ENCODE measurements at places on chromosomes 16 and 17.

DNA sequence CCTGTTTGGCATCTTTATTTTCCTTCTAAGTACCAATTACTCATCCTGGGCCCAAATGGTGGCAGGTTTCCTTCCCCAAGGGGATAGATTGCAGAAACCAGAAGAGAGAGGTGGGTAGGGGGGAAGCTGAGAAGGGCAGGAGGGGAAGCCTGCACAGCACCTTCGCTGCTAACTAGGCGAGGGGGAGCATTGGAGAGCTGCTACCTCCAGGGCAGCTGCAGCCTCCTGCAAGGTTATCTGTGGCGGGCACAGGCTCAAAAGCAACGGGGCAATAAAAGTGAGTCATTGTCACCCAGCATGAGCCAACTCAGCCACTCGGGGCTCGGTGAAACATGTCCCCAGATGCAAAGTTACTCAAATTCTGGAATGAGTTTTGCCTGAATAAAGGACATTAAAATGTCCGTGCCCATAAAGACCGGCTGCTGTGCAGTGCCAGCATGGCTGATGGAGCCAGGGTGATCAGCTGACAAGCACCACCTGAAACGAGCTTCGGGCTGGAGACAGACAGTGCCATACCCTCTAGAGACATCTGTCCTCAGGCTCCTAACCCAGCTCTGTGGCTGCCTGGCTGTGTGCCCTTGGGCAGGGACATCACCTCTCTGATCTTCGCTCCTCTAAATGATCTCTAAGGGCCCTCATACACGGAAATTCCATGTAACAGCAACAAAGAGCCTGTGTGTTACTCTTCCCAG lies 68.1 kb upstream of the GRIN2A start:
- DNase-seq = no peak

DNA sequence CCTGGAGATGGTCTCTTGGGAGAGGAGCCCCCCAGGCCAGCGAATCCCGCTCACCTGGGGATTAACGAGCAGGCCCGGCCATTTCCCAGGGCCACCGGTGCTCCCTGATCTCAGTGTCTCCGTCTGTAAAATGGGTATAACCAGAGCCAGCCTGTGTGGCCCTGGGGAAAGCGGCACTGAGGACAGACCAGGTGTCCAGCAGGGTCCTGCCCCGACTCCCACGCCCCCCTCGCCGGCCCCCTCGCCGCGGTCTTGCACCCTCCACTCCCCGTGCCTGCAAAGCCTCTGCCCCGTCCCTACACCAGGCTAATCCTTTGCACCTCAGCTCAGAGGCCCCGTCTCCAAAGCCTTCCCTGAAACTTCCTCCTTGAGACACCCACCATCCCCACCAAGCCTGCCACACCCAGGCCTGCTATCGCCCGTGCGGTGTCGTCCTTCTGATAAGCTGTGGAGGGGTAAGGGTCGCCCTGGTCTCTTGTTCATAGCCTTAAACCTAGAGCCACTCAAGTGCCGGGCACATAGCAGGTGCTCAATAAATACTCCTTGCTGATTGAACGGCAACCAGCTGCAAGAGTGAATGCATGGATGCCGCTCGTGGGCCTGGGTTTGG lies 259.1 kb downstream of the C16orf95 start:
- no peak for DNase-seq

- DNase-seq = no peak
Measured at GRCh38 chr17:17044846-17045561, 2.7 kb downstream of the MPRIP start.

DNA sequence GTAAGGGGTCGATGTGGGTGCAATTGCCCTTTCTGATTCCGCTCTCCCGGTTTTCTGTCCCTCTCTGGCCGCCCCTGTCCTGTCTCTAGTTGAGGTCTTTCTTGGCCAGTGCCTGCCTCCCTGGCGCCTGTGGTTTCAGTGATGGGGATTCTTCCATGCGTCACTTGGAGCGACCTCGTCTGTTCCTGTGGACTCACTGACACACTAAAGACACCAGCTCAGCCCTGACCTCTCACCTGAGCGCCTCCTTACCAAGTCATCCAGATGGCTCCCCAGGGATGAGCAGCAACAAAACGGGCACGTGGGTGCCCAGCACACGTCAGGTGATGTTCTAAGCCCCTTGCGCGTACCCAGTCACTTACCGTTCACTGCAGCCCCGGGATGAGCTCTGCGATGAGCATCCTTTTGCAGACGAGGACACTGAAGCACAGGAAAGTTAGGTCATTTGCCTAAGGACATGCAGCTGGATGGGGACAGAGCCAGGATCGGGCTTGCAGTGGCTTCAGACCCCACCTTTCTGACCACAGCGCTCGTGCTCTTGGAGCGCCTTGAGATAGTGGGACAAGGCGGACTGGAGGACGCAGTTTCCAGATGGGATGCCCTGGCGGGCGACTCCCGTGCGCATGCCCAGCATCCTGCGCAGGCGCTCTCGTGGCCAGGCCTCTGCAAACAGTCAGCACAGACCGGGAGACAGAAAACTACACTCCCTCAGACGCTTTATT lies 11.5 kb upstream of the LGALS3BP start:
- no peak for DNase-seq

DNA sequence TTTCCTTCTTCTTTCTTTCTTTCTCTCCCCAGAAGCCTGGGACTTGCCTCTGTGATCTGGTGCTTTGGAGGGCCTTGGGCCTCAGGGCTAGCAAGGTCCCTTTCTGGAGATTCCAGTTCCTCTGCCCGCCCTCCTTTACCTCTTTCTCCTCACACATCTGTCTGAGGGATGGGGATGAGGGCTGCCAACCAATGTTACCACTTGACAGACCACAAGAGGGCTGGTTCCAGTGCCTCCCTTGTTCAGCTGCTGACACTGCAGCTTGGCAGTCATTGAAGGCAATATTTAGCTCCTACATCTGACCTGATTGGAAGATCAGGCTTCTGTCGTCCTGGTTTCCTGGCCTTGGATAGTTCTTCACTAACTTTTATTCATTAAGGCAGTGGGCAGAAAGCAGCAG lies 3.6 kb upstream of the ZNF652 start:
- DNase-seq = no peak

DNA sequence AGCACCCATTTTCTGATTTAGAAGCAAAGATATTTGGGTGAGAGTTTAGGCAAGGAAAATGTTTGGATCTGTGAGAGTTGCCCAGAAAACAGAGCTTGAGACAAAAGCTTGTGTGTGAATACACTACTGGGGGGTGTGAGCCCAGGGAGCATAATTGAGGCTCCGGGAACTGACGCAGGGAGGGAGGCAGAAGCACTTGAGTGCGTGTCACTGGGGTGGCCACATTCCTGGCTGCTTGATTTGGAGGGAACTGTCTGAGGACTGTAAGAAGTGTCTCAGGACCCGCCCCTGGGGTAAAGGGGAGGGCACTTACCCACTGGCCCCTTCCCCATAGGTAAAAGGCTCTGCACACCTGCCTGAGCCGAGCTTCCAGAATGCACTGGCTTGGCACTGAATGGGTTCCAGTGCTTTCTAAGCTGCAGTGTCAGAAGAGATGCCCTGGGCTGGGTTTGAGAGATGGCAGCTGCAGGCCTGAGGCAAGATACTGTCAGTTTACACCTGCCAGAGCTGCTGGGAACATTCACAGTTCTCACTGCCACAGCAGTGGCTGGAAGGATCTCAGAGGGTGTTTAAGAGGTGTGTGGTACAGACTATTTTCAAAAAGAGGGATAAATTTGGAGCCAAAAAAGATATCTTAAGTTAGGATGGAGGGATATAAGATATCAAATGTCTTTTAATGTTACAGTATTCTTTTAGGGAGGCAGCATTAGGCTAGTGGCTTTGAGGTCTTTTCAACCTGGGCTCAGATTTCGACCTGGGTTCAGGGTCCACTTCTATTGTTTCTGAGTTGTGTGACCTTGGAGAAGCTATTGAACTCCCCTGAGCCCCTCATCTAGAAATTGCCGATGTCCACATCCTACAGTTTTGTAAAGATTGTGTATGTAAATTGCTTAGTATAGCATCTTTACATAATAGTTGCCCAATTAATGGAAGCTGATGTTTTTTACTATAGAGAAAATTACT lies 6.9 kb upstream of the TEX2 start:
- DNase-seq = no peak

- DNase-seq = no peak
Measured at GRCh38 chr16:27401768-27402568, at the start of gene IL21R. Gene IL21R, plus strand, starts transcription at chr16:27402174. Its CDS starts 27,898 bp downstream, at chr16:27430072.

GRCh38 chr17:15944759-15945526 lies at the start of gene ADORA2B:
Gene ADORA2B, plus strand, starts transcription at chr17:15945130. Its CDS starts 119 bp downstream, at chr17:15945249.
- DNase-seq = no peak

DNA sequence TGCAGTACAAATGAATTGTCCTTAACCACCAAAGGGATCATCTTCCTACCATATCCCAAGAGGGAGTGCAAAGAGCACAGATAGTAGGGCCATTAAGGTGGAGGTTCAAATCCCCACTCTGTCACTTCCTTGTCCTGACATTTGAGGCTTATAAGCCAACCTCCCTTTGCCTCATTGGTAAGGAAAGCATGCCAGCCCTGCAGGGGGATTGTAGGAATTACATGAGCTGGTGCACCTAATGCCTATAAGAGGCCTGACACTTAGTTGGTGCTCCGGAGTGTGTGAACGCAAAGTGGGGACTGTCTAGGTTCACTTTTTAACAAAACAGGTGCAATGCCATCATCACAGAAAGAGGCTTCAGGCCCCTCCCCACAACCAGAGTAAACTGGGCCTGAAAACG lies 374.4 kb downstream of the SNX29 start:
- DNase-seq = no peak

DNA sequence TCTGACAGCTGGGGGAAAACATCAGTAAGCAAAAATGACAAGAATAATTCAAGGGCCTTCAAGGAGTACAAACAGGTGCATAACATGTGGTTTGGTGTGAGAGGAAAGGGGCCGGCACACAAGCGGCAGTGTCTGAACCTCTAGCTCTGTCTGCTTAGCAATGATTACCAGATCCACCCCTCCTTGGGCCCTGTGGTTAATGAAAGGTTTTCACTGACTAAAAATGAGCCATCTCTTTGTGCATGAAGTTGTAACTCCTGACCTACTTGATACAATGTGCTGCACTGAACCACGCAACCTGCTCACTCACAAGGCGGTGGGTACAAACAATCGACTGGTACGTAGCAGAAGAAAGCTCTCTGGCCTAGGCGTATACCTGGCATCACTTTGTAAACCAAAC lies 15.1 kb downstream of the FAM117A start:
- no peak for DNase-seq

DNA sequence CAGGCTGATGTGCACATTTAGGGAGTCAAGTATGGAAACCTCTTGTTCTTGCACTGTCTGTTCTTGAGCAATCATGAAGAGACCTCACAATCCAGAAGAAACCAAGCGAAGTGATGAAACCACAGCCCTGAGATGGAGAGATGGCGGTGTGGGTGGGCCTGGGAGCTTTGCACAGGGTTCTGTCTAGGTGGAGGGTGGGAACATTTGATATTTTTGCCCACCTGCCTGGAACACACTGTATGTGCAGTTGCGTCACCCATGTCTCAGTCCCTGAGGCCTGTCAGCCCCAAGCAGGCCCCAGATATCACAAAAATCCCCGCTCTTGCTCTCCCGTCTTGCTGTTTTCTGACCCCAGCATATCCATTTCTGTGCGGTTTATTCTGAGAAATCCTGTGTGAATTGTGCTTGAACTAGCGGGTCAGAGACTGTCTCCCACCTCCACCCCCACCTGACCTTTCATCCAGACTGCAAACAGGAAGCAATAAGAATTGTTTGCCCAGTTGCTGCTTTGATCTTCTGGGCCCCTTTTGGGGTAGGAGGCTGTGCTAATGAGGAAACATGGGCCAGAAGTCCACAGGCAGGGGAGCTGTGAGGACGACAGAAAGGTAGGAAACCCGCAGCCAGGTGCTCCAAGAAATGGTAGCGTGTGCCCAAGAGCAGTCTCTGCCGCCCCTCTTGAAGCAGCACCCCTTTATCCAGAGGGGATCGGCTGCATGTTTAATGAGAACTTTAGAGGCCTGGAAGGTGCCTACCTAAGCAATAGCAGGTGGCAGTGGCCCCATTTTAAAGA lies 183.8 kb downstream of the CCDC182 start:
- no peak for DNase-seq

GRCh38 chr17:29119265-29119664 lies 60.9 kb downstream of the MYO18A start:
- no peak for DNase-seq

GRCh38 chr16:69123910-69124309 lies 8.5 kb downstream of the CHTF8 start:
- peak; percentile 29 for DNase-seq

- DNase-seq = no peak
Measured at GRCh38 chr16:47375423-47375822, 85.4 kb downstream of the ITFG1 start.

GRCh38 chr17:58147930-58148434 lies at the start of gene OR4D1:
Gene OR4D1, plus strand, starts transcription at chr17:58148384. Its CDS starts 6,770 bp downstream, at chr17:58155154.
- no peak for DNase-seq

DNA sequence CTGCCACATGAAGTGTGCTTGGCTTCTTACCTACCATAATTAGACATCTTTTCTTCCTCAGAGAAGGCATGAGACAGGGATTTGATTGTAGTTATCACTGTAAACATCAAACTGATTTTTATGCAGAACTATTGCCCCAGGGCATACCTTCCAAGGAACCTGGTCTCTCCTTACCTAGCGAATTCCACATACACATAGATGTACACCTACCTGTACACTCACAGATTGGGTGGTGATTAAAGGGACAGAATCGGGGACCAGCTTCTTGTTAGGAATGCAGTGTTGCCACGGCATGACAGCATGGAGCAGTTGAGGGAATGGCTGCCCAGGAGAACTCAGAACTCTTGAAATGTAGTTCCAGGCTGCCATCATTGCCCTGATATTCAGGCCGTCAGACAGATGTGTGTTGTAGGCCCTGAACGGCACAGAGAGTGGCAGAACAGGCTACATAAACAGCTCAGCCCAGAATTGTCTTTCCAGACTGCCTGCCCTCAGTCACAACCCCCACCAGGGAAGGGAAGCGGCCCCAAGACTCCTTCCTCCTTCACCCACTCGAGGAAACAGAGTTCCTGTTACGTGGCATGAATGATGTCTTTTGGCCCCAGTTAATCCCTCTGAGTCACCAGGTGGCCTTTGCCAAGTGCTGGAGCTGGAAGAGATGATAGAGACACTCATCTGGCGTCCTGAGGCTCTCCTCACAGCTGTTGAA lies 17.8 kb upstream of the NAGLU start:
- no peak for DNase-seq

GRCh38 chr17:12085076-12085949 lies 64.6 kb downstream of the MAP2K4 start:
- no peak for DNase-seq

DNA sequence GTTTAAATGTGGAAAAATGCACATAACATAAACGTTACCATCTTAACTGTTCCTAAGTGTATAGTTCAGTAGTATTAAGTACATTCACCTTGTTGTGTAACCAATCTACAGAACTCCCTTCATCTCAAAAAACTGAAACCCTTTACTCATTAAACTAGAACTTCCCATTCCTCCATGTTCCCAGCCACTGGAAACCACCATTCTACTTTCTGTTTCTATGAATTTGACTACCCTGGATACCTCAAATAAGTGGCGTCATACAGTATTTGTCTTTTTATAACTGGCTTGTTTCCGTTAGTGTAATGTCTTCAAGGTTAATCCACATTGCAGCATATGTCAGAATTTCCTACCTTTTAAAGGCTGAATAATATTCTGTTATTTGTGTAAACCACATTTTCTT lies 38.2 kb downstream of the NF1 start:
- DNase-seq = no peak

- DNase-seq = no peak
Measured at GRCh38 chr17:47177261-47177660, 11.8 kb downstream of the CDC27 start.
